ENCODE measurements at places on chromosomes 7 and 10.

GRCh38 chr7:149415391-149416071 is 45.3 kb downstream of the ZNF777 start:
- H3K27me3 ChIP-seq: peaks cover 38% of the 10 kb centered on the region
- H3K36me3 ChIP-seq: no peaks in the 10 kb centered on the region
- H3K4me3 ChIP-seq: peak overlapping the region; percentile 69
- peaks cover 10% of the 10 kb centered on the region for H3K4me1 ChIP-seq

DNA sequence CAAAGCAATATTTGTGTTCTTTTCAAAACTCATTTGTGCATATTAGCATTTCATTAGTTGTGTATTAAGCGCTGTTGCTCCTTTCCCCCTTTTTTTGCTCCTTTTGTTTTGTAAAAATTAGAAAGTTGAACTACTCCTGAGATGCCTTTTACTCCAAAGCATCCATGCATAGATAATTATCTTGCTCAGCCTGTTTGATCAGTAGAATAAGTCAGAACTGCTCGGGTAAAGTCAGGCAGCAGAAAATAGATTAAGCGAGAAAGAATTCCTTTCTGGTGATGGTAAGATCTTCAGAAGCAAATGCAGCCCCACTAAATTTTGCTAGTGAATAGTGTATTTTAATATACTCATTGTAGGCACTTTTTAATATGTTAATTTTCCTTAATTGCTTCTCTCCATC is 227.1 kb downstream of the TEX36 start:
- H3K27me3 ChIP-seq: peaks cover 13% of the 10 kb centered on the region
- no peaks in the 10 kb centered on the region for H3K36me3 ChIP-seq
- no peak for DNase-seq
- no peak overlapping the region for H3K27ac ChIP-seq

GRCh38 chr7:55086413-55087201 is 67.8 kb downstream of the EGFR start:
- no peaks in the 10 kb centered on the region for H3K36me3 ChIP-seq
- DNase-seq: no peak
- H3K4me1 ChIP-seq: peaks cover 18% of the 10 kb centered on the region
- H3K4me3 ChIP-seq: peak overlapping the region; percentile 75
- peak overlapping the region; percentile 77 for H3K27ac ChIP-seq

DNA sequence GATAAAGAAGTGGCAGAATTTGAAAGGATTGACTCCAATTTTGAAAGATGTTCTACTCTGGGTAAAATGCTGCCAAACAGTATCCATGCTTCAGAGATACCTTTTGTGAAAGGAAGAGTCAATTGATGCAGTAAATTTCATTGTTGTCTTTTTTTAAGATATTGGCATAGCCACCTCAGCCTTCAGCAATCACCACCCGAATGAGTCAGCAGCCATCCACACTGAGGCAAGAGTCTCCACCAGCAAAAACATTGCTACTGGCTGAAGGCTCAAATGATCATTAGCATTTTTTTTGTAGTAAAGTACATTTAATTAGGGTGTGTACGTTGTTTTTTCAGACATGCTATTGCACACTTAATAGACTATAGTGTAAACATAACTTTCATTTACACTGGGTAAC is 31.7 kb upstream of the CYP26C1 start:
- no peaks in the 10 kb centered on the region for H3K27me3 ChIP-seq
- no peak overlapping the region for H3K27ac ChIP-seq
- H3K4me1 ChIP-seq: peaks cover 5% of the 10 kb centered on the region
- no peak for DNase-seq

DNA sequence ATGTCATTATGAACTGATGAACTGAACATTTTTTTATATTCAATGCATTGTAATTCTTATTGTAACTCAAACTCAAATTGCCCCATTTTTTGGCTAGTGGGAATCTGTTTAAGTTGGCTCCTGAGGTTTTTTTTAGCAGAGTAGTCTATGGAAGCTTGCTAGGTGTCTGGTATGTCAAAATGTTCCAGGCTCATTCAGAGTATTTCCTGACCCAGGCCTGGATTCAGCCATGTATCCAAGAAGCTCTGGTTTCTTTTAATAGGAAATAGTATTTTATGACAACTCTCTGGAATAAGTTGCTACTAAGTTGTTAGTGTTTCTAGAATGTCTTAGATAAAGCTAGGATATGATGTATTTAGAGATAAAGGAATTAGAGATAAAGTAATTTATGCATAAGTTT is 288.0 kb downstream of the ARL4A start:
- no peaks in the 10 kb centered on the region for H3K36me3 ChIP-seq

DNA sequence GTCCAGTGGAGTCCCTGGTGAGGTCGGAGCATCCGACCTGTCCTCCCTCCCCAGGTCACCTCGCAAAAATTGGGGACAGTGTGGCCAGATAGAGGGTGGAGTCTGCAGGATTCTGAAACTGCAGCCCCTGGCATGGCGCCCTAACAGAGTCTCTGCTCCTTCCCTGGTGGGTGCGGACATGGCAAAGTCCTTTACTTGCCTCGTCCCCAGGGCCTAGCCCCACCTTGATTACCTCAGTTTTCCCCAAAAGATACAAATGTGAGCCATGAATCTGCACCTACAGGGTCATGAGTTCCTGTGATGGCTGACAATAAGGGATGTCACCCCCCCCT is 47.7 kb downstream of the NPVF start:
- H3K27me3 ChIP-seq: peaks cover 6% of the 10 kb centered on the region
- peak overlapping the region; percentile 72 for H3K27ac ChIP-seq
- no peaks in the 10 kb centered on the region for H3K36me3 ChIP-seq

DNA sequence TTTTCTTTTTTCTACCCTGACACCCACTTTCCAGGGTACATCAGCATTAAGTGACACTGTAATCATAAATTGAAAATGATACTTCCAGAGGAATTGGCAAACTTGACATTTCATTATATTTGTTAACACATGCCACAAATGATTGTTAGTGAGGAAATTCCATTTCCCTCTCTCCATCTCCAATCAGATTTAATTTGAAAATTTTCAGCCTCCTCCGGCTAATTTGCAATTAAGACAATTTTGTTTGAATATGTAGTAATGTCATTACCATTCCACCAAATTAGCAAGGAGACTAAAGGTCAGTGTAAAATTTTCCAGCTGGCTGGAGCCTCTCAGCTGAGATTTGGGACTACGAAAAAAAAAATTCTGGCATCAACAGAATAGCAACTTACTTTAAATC is 242.7 kb downstream of the FOXP2 start:
- H3K36me3 ChIP-seq: no peaks in the 10 kb centered on the region
- peaks cover 7% of the 10 kb centered on the region for H3K27me3 ChIP-seq
- no peak for DNase-seq
- no peak overlapping the region for H3K27ac ChIP-seq
- H3K4me1 ChIP-seq: peaks cover 4% of the 10 kb centered on the region
- H3K4me3 ChIP-seq: no peak overlapping the region

- H3K27ac ChIP-seq: no peak overlapping the region
- no peaks in the 10 kb centered on the region for H3K36me3 ChIP-seq
- no peak overlapping the region for H3K4me3 ChIP-seq
- H3K27me3 ChIP-seq: no peaks in the 10 kb centered on the region
- DNase-seq: no peak
Measured at GRCh38 chr7:32171248-32171647, 101.0 kb upstream of the PDE1C start.

GRCh38 chr10:34798654-34799053 is 16.4 kb downstream of the PARD3 start:
- no peaks in the 10 kb centered on the region for H3K36me3 ChIP-seq
- no peak for DNase-seq
- H3K4me1 ChIP-seq: no peaks in the 10 kb centered on the region

DNA sequence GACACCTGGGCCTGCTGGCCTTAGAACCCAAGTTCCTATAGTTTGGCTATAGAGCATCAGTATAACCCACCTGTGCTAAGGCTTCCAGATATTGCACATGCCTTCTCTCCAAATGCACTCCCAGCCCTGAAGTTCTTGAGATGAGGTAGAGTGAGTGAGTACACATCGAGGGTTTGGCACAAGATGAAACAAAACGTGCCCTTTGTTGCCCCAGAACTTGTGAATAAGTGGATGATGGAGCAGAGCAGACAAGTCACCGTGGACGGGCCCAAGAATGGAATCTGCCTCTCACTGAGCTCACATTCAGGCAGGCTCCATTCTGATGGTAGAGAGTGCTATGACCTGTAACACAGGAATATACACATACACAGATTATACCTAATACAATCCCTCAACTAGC is 73.0 kb upstream of the STK17A start:
- H3K27ac ChIP-seq: no peak overlapping the region
- H3K4me3 ChIP-seq: no peak overlapping the region
- no peak for DNase-seq
- peaks cover 7% of the 10 kb centered on the region for H3K36me3 ChIP-seq
- H3K4me1 ChIP-seq: peaks cover 8% of the 10 kb centered on the region

DNA sequence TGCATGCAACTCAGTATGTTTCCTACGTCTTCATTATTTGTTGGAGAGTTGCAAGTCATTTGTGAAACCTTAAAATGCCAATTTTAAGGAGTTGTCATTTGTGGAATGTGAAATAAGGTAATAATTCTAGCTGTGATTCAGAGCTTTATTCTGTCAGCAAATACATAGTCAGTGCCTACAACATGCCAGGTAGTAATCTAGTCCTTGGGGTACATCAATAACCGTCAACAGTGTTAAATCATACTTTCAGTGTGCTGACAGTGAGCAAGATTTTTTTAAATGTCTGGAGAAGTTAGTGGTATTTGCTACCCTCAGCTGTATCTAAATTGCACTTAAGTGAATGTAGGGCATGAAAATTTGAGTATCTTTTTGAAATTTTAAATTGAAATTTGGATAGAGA is 36.7 kb downstream of the MPLKIP start:
- H3K27ac ChIP-seq: peak overlapping the region; percentile 9
- peaks cover 2% of the 10 kb centered on the region for H3K36me3 ChIP-seq
- DNase-seq: no peak
- H3K4me1 ChIP-seq: no peaks in the 10 kb centered on the region
- H3K27me3 ChIP-seq: no peaks in the 10 kb centered on the region

DNA sequence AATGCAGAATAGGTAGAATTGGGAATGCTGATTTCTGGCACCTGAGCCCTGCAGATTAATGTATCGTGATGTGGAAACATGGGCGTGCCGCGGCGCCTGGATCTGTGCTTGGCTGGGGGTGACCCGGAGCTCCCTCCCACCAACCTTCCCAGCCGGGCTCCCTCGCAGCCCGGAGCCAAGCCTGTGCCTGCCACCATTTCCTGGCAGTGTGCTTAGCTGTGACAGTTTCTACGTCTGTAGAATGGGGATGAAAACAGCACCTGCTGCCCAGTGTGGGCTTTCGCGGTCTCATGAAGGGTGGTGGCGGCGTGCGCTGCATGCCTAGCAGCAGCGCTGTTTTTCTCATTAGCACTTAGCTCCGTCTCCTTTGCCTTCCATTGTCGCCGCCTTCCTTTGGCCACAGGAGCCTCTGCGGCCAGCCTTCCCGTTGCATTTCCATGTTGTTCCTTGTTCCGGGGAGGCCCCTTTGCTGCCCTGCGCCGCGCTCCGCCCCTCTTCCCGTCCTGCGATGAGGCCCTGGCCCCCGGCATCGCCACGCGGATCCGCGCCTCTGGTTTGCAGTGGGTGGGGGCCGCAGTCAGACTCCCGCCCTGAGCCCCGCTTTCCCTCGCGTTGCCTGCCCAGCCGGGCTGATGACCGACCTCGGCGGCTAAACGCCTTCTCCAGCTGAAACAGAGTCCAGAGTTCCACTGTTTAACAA is 84.2 kb downstream of the CUL1 start:
- H3K27ac ChIP-seq: no peak overlapping the region
- no peak for DNase-seq
- H3K36me3 ChIP-seq: peaks cover 11% of the 10 kb centered on the region
- no peak overlapping the region for H3K4me3 ChIP-seq
- H3K4me1 ChIP-seq: peaks cover 10% of the 10 kb centered on the region

DNA sequence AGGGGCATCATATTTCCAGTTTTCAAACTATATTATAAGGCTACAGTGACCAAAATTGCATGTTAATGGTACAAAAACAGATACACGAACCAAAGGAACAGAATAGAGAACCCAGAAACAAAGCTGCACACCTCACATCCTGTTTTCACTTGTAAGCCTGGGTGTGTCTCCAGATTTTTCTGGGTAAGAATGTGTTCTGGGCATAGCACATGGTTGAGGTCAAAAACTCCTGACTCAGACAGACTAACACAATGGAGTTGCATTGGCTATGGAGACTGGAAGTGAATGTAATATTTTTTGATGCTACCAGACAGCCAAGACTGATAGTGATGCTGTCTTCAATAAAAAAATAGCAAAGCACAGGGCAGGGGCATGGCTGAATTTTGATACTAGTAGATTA is 1175.2 kb downstream of the NXPH1 start:
- no peak overlapping the region for H3K4me3 ChIP-seq
- DNase-seq: no peak

DNA sequence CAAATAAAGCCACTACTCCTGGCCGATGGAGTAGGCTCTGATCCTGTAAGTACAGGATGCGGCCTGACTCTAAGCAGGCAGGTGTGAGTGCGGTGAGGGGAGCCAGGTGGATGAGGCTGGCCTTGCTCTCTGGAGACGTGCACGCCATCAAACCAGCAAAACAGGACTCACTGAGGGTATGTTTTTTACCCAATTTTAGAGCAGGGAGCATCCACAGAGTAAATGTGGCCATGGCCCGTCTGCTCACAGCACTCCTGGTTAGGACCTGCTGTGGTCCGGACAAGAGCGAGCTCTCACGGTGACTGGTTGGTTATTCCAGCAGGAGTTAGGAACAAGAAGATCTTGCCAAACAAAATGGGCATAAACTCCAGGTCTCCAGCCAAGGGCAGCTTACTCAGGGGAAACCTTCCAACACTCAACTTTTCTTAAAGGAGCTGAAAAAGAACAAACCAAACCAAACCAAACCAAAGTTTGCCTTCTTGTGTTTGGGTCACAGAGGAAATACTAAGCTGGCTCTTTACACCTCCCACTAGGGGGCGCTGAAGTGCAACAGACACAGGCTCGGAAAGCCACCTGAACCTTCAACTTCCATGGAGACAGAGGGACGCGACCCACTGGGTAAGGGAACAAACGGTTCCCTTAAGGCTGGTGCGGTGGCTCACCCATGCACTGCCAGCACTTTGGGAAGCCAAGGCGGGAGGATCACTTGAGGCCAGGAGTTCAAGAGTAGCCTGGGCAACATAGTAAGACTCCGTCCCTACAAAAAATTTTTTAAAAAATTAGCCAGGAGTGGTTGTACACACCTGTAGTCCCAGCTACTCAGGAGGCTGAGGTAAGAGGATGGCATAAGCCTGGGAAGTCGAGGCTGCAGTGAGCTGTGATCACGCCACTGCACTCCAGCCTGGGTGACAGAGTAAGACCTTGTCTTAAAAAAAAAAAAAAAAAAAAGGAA is 122.4 kb downstream of the CLEC2L start:
- peak; percentile 62 for DNase-seq
- H3K27me3 ChIP-seq: no peaks in the 10 kb centered on the region
- no peaks in the 10 kb centered on the region for H3K36me3 ChIP-seq
- peak overlapping the region; percentile 93 for H3K27ac ChIP-seq
- peaks cover 40% of the 10 kb centered on the region for H3K4me1 ChIP-seq
